Omental fat pad (tissue), 4 donors: ENCODE measurements at places on chromosomes 7 and 10. TPM values are rescaled to one million over a fixed set of nuclear protein-coding genes. Genes with fewer than 3 reads are reported as not detected.

- no peak for DNase-seq
These were observed 239.1 kb downstream of the PHF14 start for GRCh38 chr7:11212816-11213215.

GRCh38 chr7:32427769-32428291 is 62.4 kb downstream of the LSM5 start:
- no peak for DNase-seq

- DNase-seq = no peak
These were observed 57.8 kb upstream of the MSRB2 start for GRCh38 chr10:23037561-23037960.

DNA sequence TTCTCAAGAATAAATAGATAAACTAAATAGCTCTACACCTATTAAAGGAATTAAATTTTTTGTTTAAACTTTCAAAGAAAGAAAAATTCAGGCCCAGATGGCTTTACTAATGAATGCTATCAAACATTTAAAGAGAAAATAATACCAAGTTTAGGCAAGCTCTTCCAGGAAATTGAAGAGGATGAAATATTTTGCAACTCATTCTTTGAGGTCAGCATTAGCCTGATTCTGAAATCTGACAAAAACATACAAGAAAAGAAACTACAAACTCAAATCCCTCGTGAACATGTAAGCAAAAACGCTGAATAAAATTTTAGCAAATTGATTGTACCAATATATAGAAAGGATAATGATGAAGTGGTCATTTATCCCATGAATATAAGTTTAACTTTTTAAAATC is 93.4 kb downstream of the RTKN2 start:
- DNase-seq = no peak

- DNase-seq = no peak
These were observed 129.8 kb downstream of the SEC23IP start for GRCh38 chr10:120022357-120022756.

GRCh38 chr10:955820-956217 is 24.3 kb upstream of the LARP4B start:
- no peak for DNase-seq

GRCh38 chr10:1243486-1244234 is 187.5 kb downstream of the WDR37 start:
- DNase-seq = no peak

DNA sequence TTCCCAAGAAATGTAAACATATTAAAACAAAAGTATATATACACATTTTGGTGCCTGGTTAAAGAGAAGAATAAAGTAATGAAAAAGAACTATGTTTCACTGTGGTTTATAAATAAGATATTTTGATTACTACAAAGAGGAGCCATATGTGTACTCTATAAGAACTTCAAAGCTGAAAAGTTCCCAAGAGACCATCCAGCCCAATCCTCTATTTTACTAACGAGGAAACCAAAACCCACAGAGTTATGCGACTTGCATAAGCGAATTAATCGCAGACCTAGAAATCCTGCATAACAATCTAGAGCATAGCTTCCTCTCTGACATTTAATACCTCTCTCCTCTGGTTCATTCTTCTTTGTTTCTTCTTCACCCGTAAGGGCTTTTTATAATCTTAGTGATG is 937.1 kb downstream of the CNTNAP2 start:
- DNase-seq = no peak

GRCh38 chr7:113026941-113027340 is 59.7 kb downstream of the GPR85 start:
- no peak for DNase-seq

DNA sequence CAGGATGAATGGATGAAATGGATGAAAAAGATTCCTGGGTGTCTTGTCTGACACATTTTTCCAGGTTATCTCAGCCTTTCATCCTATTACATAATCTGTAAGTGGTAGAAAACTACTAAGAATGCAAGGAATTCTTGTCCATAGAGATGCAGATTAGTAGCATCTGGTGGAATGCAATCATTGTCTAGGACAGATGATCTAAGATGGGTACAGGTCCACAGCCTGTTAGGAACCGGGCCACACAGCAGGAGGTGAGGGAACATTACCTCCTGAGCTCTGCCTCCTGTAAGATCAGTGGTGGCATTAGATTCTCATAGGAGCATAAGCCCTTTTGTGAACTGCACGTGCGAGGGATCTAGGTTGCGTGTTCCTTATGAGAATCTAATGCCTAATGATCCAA is 225.0 kb downstream of the CALN1 start:
- no peak for DNase-seq

GRCh38 chr7:21330462-21331178 is 97.3 kb upstream of the SP4 start:
- DNase-seq = no peak

- no peak for DNase-seq
These were observed 19.5 kb downstream of the HDAC9 start for GRCh38 chr7:18515067-18515466.

DNA sequence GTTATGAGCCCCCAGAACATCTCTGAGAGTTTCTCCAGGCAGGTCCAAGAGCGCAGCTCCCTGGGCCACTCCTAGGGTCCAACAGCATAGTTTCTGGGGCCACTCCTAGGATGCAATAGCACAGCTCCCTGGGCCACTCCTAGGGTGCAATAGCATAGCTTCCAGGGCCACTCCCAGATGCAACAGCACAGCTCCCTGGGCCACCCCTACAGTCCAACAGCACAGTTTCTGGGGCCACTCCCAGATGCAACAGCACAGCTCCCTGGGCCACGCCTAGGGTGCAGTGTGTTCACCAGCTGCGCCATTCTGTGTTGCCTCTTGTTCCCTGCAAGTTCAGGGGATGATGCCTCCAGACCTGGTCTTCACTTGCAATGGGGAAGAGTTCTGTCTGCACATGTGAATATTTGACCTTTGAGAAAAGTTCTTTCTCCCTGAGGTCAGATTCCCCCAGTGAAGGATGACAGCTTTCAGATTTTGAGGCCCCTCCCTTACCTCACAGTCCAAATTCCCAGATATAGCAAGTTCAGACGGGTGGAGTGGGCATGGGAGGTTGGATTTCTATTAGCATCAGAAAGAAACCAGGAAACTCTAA is 43.0 kb upstream of the LEP start:
- no peak for DNase-seq

DNA sequence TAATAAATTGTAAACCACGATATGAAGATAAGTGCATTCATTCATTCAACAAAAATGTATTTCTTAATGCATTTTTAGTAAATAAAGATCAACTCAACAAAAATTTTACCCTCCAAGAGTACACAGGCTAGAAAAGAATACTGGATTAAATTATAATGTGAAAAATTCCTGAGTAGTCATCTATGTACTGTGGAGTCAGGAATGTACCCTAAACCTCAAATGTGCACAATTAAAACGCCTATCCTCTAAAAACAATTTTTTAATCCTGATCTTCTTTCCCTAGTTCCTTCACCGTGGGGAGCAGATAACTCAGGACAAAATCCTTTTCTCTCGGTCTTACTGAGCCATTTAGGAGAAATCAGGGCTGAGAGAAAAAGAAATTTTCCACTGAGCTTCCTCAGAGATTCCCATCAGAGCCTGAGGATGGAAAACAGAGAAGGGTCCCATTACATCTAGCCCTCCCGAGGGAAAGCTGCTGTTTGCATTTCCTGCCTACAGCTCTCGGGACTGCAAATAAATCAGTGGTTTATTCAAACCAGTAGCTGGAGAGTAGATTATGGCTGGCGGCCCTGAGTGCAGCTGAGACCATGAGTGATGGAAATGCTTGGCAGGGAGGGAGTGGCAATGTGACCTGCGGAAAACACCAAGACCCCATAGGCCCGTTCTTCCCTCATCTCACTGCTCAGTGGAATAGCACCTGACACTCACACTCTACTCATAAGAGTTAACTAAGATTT is 7.4 kb downstream of the TAS2R40 start:
- no peak for DNase-seq

GRCh38 chr10:72044417-72045041 is 43.8 kb downstream of the SPOCK2 start:
- DNase-seq = no peak

DNA sequence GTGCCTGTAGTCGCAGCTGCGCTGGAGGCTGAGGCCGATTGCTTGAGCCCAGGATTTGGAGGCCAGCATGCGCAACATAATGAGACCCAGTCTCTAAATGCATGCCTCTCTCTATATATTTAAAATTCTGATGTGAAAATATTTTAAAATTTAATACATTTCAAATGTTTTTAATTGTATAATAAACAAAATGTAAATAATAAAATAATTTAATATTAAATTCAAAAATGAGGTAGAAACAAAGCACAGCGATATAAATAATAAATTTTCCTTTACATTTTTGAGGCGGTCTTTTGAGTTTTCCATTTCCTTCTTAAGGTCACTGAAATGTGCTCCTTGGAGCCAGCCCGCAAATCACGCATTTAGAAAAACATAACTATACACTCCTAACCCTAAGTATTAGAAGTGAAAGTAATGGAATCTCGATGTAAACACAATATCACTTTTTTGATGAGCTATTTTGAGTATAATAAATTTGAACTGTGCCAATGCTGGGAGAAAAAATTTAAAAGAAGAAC is 523 bp upstream of the CDK1 start:
- no peak for DNase-seq

GRCh38 chr7:125127304-125127703 is 197.7 kb upstream of the POT1 start:
- no peak for DNase-seq

- DNase-seq = no peak
These were observed 91.3 kb upstream of the ZNF746 start for GRCh38 chr7:149588930-149589329.

- no peak for DNase-seq
These were observed 17.1 kb upstream of the HK1 start for GRCh38 chr10:69261184-69261583.

- no peak for DNase-seq
These were observed 8.8 kb upstream of the ZMIZ1 start for GRCh38 chr10:79059859-79060379.

- DNase-seq = no peak
These were observed 113.3 kb downstream of the CPEB3 start for GRCh38 chr10:92177546-92177945.

DNA sequence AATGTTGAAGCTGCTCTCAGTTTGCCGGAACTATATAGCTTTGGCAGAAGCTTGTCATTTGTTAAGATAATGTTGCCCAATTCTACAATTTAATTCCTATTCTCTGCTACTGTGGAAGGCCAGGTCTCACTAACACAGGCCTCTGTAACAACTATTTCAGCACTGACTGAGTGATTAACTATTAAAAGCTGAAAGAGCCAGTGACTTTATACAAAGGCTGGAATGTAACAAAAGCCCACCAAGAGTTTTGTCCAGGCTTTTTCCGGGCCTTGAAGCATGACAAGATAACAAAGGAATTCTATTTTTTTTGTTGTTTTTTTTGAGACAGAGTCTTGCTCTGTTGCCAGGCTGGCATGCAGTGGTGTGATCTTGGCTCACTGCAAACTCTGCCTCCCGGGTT is 795.6 kb downstream of the PHTF2 start:
- DNase-seq = no peak

DNA sequence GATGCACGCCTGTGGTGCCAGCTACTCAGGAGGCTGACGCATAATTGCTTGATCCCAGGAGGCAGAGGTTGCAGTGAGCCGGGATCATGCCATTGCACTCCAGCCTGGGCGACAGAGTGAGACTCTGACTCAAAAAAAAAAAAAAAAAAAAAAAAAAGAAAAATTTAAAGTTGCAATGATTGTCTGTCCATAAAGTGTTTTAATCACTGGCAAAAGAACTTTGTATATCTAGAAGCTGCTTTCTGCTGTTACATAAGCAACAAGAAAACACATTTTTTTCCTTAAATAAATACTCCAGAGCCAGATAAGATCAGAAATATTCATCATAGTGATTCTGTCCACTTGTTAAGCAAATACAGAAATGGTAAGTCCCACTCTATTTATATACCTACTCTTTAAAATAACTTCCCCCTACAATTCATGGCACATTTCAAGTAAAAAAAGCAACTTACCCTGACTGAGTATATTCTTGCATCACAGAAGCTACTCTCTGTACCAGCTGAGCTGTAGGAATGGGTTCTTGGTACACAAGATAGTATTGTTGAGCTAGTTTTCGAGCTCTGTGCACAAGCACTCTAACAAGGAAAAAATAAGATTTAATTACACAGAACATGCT is 7.6 kb downstream of the PSMA2 start:
- DNase-seq = no peak

DNA sequence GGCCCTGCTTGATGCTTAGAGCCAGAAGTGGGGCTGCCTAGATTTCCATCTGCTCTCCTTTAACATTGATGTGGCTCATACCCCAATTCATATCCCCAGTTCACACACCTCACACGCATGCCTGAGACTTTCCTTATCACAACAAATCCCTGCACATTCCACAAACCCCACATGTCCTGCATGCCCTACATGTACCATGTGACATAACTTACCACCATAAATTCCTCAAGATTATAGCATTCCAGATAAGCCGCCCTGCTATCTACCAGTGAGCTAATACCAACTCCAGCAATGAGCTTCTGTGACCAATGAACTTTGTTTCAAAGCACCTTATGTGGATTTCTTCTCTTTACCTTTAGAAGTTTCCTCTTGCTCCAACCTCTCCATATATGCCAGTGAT is 104.7 kb upstream of the RAB11FIP2 start:
- DNase-seq = no peak

- no peak for DNase-seq
These were observed 1.3 kb downstream of the ABCB1 start for GRCh38 chr7:87599336-87599735.

DNA sequence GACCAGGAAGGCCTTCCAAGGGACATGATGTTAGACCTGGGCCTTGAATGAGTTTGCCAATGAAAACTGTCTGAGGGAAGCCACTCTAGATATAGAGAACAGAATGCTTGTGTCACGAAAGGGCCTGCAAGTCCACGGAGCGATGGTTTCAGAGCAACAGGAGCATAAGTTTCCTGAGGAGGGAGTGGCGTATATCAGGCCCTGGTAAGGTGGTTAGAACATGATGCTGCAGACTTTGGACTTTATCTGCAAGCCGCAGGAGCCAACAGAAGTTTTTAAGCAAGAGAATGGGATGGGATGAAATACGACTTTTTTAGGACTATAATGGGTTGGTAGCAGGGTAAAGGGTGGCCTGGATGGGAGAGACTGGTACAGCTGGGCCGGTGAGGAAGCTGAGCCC is 136.0 kb downstream of the FGFR2 start:
- no peak for DNase-seq

DNA sequence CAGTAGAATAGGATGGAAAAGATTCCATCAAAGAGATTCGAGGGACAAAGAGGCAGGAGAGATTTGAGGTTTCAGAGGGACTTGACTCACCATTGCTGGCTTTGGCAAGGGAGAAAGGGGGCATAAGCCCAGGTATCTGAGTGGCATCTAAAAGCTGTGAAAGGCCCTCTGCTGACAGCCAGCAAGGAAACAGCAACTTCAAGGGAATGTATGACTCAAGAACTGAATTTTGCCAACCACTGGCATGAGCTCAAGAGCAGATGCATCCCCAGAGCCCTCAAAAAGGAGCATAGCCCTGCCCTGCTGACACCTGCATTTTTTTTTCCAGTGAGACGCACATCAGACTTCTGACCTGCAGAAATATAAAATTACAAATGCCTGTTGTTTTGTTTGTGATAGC is 19.6 kb upstream of the ADAM12 start:
- no peak for DNase-seq

NACAD gene
- total RNA-seq = 2.8 TPM

PDE6C gene
- total RNA-seq = not detected

CADPS2 gene
- 16.8 TPM for total RNA-seq

SLC18A3 gene
- not detected for total RNA-seq

LRRN3 gene
- total RNA-seq = 2.7 TPM

ST8SIA6 gene
- 0.44 TPM for total RNA-seq

ARMS2 gene
- total RNA-seq = not detected

SSC4D gene
- total RNA-seq = 2.1 TPM

OR2A1 gene
- 0.95 TPM for total RNA-seq

TAS2R3 gene
- 0.63 TPM for total RNA-seq

RGR gene
- total RNA-seq = 2.8 TPM

PNLIPRP1 gene
- total RNA-seq = not detected
